ENCODE measurements at places on chromosomes 5 and 9. TPM values are rescaled to one million over a fixed set of nuclear protein-coding genes. Genes with fewer than 3 reads are reported as not detected.
A peak's percentile ranks its signal among the peaks of the same experiment; 100 is the strongest.

GRCh38 chr5:134550271-134551214, 25.1 kb downstream of the JADE2 start:
- ATAC-seq = no peak

DNA sequence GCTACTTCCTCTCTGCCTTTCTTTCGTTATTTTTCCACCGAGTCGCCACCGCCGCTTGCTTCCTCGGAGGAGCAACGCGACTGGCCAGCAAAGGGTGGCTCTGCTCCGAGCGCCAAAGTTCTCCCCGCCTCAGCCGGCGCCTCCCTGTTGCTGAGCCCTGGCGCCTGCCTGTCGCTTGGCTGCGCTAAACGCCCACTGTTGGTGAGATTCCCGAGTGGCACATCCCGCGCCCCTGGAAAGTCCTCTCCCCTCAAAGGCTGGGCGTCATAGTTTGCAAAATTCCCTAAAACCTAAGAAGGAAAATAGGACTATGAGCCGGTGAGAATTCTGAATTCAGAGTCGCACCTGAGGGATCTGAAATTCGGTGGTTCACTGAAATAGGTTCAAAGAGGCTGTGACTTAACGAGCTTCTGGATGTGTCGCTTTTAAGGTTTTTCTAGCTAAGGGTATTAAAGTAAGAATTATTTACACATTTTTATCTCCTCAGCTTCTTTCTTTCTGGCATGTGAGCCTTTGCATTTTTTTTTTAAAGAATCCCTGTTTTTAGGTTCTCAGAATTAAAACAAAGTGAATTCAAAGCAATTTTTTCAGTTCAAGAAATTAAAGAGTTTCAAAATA, at the start of gene GRIN3A:
Gene GRIN3A, minus strand, starts transcription at position 82 of the 618 bp plus-strand sequence. CDS start 668 bp downstream, outside the sequence.
- ATAC-seq = peak; percentile 32

DNA sequence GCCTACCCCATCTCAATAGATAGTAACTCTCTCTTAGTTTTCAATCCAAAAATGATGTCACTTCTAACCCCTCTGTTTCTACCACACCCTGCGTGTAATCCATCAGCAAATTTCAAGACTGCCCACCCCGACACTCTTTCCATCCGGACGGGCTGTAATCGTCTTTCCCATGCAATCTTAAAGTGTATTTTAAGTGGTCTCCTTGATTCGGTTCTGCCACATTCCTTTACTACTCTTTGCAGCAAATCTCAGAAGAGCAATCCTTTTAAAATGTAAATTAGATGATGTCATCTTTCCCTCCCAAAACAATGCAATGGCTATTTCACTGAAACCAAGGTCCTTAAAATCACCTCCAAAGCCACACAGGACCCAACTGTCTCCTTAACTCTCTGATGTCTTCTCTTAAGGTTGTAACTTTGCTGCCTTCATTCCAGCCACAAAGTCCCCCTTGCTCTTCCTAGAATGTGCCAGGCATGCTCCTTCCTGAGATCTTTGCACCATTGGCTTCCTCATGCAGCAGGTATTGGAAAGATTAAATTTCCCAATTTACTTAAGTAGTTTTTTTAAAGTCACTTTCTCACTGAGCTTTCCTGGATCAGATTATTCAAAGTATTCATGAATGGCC, 932.5 kb upstream of the WWC1 start:
- ATAC-seq = no peak

DNA sequence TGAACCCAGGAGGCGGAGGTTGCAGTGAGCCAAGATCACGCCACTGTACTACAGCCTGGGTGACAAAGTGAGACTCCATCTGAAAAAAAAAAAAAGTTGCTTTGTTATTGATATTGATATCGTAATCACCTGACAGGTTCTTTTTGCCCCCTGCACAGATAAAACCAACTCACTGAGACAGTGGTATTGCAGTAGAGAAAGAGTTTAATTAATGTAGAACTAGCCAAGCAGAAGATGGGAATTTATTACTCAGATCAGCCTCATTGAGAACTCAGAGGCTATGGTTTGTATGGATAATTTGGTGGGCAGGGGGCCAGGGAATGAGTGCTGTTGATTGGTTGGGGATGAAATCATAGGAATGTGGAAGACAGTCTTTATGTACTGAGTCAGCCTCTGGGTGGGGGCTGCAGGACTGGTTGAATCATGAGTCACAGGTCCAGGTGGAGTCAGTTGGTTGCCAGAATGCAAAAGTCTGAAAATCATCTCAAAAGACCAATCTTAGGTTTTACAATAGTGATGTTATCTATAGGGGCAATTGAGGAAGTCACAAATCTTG, 35.8 kb upstream of the MEGF10 start:
- ATAC-seq = no peak

GRCh38 chr5:94715768-94716167, 97.3 kb downstream of the SLF1 start:
- ATAC-seq = no peak

NUTM2G gene
- not detected for total RNA-seq

ALDH1A1 gene
- total RNA-seq = 70.4 TPM

PCDHGA6 gene
- 6.7 TPM for total RNA-seq

UIMC1 gene
- 37.9 TPM for total RNA-seq

COL23A1 gene
- total RNA-seq = 0.93 TPM

GM2A gene
- 26.9 TPM for total RNA-seq

Measured in gastroesophageal sphincter (tissue), 4 donors.